Stimulated activated naive CD8-positive, alpha-beta T cell treated with anti-CD3 and anti-CD28 coated beads, Interleukin-15, amount 100 ng/mL, for 72 hours (primary cell): ENCODE measurements at places on chromosomes 4 and X.
A peak's percentile ranks its signal among the peaks of the same experiment; 100 is the strongest.

DNA sequence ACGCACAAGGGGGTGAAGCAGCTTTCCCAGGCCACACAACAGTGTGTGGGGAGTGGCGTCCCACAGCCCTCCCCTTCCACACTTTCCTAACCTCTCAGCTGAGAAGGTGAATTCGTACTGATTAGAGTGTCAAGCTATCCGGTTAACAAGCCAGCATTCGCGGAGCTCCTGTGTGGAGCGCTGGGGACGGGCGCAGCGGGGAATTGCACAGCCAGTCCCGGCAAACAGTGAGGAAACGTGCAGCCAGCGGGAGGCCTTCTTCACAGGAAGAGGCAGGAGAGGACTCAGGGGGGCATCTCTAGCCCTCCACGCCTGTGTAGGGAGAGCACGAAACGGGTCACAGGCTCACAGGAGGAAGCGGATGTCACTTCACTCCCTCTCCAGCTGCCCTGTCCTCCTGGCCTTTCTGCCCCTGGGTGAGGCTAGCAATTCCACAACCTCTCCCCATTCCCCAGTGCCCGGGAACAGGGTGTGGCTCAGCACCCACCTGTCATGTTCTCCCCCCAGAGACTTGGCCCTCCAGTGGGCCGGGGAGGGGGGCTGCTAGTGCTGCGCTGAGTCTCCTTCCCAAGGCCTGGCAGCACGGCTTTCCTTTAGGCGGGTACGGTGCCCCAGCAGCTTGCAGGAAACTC is 117.3 kb downstream of the CPZ start:
- DNase-seq, result no peak

DNA sequence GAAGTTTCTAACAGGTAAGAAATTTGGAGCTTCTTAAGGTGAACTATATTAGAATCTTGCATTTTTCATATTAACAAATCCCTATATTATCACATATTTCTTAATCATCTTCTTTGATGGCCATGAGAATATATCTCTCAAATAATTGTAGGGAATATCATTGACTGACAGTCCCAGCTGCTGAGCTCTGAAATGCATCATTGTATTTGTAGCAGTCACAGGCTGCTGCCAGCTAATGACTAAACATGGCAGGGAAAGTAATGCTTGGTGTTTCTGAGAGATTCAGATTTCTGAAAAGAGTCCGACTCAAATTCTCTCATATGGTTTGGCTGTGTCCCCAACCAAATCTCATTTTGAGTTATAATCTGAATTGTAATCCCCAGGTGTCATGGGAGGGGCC is 171.9 kb downstream of the TRAM1L1 start:
- no peak for DNase-seq

DNA sequence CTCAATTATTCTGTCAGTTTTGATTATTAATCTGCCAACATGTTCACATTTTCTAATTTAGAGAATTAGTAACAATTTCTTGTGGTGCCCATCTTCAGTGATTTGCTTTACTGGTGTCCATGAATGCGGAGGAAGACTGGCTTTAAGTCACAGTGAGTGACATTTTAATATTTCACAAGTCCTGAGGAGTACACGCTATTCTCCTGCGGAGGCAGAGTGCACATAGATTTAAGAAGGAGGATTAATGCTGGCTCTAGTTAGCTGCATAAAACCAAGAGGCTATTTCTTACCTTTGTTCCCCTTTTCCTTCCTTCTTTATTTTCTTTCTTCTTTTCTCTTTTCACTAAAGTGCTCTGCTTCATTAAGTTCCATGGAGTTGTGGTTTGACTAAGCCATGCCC is 495.2 kb upstream of the IGFBP7 start:
- no peak for DNase-seq

GRCh38 chr4:148078061-148078460 is 346.2 kb downstream of the ARHGAP10 start:
- DNase-seq, result no peak

DNA sequence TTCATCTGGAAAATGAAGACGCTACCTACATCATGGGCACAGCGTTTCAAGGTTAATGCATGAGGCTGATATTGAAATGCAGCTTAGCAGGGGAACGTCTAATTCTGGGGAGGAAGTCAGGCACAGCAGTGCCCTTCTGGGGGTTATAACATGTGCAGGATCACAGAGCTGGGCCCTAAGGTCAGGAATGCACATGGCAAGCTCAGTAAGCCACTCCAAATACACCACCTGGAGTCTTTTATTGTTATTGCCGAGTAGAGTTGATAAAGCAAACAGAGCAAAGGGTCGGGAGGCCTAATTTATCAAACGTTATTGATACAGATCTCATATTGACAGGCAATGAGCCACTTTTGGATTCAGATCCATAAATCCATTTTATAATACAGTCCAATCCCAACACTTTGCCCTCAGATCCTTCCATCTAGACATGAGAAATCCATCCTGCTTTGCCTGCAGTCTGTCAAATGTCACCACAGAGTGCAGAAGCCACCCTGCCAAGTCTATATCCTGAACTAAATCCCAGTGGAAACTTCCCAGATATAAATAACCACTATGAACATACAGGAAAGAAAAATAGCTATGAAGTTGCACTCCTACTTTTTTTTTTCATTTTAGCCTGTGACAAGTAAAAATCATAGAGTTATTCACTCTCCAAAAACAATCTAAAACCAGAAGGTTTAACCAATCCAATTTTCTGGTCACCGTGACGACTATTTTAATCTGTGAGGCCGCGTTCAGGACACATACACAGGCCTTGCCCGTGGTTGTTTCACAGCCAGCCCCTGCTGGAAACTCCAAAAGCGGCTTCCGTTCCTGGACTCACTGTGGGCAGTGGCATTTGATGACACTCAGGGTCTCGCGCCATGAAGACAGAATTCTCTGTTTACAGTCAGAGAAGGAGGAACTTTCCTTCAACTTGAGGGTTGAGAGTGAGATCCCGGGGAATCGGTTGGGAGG is 335.4 kb downstream of the DHX15 start:
- DNase-seq, result no peak

DNA sequence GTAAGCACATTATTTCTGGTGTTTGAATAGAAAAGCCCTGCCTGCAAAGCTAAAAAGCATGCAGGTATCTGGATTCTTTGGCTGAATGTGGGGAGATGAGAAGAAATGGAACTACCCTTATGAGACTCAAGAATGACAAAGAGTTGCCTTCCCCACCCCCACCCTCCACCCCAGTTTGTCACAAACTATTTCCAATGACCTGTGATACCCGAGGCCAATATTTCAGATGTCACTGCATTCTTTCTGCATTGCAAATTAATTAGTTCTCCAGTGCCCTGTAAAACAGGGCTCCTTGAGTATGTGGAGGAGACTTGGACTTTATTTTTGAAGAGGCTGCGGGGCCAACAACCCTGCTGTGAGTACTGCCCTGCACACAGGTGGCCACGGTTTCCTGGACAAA is 116.4 kb downstream of the ZNF827 start:
- no peak for DNase-seq

DNA sequence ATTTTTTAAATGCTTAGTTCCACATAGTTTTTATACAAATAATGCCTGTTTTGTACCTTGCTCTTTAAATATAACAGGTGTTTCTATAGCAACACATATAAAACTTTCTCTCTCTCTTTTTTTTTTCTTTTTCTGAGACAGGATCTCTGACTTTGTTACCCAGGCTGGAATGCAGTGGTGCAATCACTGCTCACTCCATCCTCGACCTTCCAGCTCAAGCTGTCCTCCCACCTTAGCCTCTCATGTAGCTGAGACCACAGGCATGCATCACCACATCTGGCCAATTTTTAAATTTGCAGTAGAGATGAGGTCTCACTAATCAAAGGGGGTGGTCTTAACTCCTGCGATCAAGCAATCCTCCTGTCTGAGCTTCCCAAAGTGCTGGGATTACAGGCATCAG is 18.3 kb upstream of the SULT1E1 start:
- DNase-seq, result no peak

GRCh38 chr4:62548108-62548524 is 1348.0 kb downstream of the ADGRL3 start:
- DNase-seq, result no peak

- peak; percentile 26 for DNase-seq
Observed at GRCh38 chrX:46704767-46705386, 54.0 kb downstream of the SLC9A7 start.

GRCh38 chr4:53315300-53315699 is 50.6 kb downstream of the SCFD2 start:
- no peak for DNase-seq
